CD14-positive monocyte (primary cell): ENCODE measurements at places on chromosomes 3 and 15.

DNA sequence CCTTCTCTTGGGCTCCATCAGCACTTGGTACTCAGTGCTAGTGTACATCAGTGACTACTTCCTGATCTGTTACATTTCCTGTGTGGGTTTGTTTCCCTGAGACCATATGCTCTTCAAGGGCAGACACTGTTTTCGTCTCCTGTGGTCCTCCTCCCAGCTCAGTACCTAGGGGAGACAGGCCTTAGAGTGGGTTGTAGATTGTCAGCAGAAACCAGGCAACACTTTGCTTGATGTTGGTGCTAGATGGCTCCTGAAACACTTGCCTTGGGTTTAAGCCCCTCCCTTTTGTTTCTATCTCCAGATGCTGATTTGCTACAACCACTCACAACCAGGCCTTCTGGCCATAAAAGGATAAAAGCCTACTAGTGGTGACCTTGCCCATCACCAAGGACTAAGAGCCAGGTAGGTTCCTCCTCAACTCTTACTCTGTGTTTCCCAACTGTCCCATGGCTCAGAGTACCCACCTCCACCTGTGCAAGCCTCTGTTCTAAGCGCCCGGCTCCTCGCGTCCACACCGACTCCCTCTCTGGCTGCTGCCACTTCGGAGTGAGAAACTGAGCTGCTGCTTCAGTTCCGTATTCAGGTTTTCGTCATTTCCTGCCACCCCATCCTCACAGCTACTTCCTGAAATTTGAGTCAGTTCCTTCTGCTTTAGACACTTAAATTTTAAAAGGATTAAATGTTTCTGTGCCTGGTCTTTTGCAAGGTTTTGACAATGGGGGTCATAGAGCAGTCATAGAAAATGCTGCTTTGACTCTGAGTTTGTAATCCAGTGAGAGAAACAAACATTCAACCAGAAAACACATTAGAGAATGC lies at the start of gene HCLS1:
Gene HCLS1 (minus strand): TSS at position 548 of the 816 bp plus-strand sequence. CDS start 2,556 bp downstream, outside the sequence.
- peak within 1 kb of the TSS; percentile 80 for H3K4me3 ChIP-seq
- peak within 1 kb of the TSS; percentile 94 for H3K27ac ChIP-seq
- peaks cover 68% of the 10 kb centered on the region for H3K36me3 ChIP-seq
- H3K27me3 ChIP-seq: no peaks in the 10 kb centered on the region
- H3K4me1 ChIP-seq: peaks cover 41% of the 10 kb centered on the region

DNA sequence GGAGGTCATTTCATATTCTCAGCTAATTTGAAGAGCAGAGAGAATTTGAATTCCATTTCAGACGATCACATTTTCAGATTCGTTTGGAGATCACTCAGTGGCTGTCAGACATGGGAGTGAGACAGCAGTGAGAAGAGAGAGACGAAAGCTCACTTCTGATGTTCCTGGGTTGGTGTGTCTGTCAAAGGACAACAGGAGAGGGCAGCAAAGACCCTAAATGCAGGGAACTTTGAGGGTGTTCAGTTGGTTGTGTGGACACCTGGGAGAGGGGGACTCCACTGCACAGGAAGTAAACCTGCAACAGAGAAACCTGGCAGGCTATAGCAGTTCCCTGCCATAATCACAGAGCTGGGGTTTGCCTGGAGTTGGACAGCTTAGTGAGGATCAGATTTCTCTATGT lies 675.1 kb downstream of the SQOR start:
- no peak overlapping the region for H3K4me3 ChIP-seq
- no peak for DNase-seq
- H3K27ac ChIP-seq: no peak overlapping the region
- no peaks in the 10 kb centered on the region for H3K36me3 ChIP-seq
- H3K4me1 ChIP-seq: no peaks in the 10 kb centered on the region
- H3K27me3 ChIP-seq: no peaks in the 10 kb centered on the region

- H3K36me3 ChIP-seq: no peaks in the 10 kb centered on the region
- no peak overlapping the region for H3K4me3 ChIP-seq
- peaks cover 42% of the 10 kb centered on the region for H3K4me1 ChIP-seq
- H3K27me3 ChIP-seq: no peaks in the 10 kb centered on the region
- no peak overlapping the region for H3K27ac ChIP-seq
Observed at GRCh38 chr3:43183456-43183855, 77.6 kb upstream of the POMGNT2 start.

DNA sequence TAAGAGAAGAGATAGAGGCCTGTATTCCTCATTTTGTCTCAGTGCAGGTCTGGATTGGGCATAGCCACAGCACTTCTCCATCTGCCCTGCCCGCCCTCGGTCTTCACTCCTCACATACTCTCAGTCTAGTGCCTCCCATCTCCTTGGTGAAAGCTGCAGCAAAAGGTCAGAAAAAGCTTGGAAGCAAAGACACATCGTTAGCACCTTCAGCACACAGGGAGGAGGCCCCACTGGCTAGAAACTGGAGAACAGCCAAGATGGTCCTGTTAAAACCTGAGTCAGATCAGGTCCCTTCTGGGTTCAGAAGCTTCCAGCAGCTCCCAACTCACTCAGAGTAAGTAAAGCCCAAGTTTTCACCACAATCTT lies 1.6 kb upstream of the KLF15 start:
- no peak overlapping the region for H3K27ac ChIP-seq
- no peak for DNase-seq
- peaks cover 24% of the 10 kb centered on the region for H3K4me1 ChIP-seq
- no peak overlapping the region for H3K4me3 ChIP-seq
- peaks cover 32% of the 10 kb centered on the region for H3K27me3 ChIP-seq
- H3K36me3 ChIP-seq: no peaks in the 10 kb centered on the region

DNA sequence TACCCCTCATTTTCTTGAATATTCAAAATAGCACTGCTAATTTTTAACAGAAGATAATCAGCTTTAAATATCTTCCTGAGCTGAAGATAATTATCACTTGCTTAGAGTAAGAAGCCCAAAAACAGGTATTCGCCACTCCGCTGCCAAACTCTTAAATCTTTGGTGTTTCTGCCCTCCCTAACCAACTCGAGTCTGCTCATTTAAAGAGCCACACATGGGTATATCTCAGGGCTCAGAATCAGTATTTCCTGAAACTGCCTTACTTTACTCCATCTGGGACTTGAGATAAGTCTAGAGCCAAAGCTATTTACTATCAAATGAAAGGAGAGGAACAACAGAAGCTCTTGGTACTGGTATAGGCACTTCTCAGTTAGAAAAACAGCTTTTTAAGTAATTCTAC lies 10.8 kb downstream of the PDCD10 start:
- DNase-seq: no peak
- H3K27me3 ChIP-seq: no peaks in the 10 kb centered on the region
- H3K36me3 ChIP-seq: peaks cover 50% of the 10 kb centered on the region
- H3K4me3 ChIP-seq: no peak overlapping the region
- H3K4me1 ChIP-seq: no peaks in the 10 kb centered on the region
- H3K27ac ChIP-seq: no peak overlapping the region

GRCh38 chr15:74901612-74902063 lies 5.0 kb downstream of the FAM219B start:
- peak overlapping the region; percentile 22 for H3K27ac ChIP-seq
- H3K4me3 ChIP-seq: no peak overlapping the region
- H3K36me3 ChIP-seq: peaks cover 75% of the 10 kb centered on the region
- peaks cover 28% of the 10 kb centered on the region for H3K4me1 ChIP-seq
- DNase-seq: peak; percentile 57
- no peaks in the 10 kb centered on the region for H3K27me3 ChIP-seq

- H3K27ac ChIP-seq: no peak overlapping the region
- H3K27me3 ChIP-seq: no peaks in the 10 kb centered on the region
- no peaks in the 10 kb centered on the region for H3K36me3 ChIP-seq
- no peak overlapping the region for H3K4me3 ChIP-seq
Observed at GRCh38 chr3:176757429-176757828, 439.9 kb downstream of the TBL1XR1 start.

GRCh38 chr3:156233876-156234275 lies 113.5 kb downstream of the KCNAB1 start:
- H3K4me3 ChIP-seq: no peak overlapping the region
- H3K27ac ChIP-seq: no peak overlapping the region
- no peaks in the 10 kb centered on the region for H3K4me1 ChIP-seq
- no peaks in the 10 kb centered on the region for H3K27me3 ChIP-seq
- DNase-seq: no peak

GRCh38 chr3:52238193-52238760 lies 681 bp downstream of the TWF2 start:
- H3K4me1 ChIP-seq: peaks cover 52% of the 10 kb centered on the region
- H3K36me3 ChIP-seq: peaks cover 27% of the 10 kb centered on the region
- DNase-seq: no peak
- peak overlapping the region; percentile 79 for H3K27ac ChIP-seq
- no peaks in the 10 kb centered on the region for H3K27me3 ChIP-seq

DNA sequence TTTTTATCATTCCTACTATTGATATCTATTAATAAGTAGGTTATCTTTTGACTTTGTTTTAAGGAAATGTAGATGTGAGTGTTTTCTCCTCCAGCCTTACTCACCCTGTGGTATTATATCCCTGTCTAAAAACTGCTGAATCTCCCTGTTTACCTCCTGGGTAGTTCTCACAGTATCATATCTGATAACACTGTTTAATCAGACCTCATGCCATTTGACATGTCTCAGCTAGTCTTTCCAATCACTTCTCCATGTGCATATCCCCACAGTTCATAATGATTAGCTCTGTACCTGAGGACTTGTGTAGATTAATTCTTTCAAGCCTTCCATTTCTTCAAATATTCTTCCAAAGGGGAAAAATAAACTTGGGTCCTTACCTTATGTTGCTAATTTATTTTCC lies 30.7 kb downstream of the DUOX2 start:
- H3K4me3 ChIP-seq: no peak overlapping the region
- no peak for DNase-seq
- no peaks in the 10 kb centered on the region for H3K4me1 ChIP-seq

- H3K27ac ChIP-seq: no peak overlapping the region
- no peaks in the 10 kb centered on the region for H3K36me3 ChIP-seq
- H3K27me3 ChIP-seq: no peaks in the 10 kb centered on the region
- no peaks in the 10 kb centered on the region for H3K4me1 ChIP-seq
- DNase-seq: no peak
- H3K4me3 ChIP-seq: no peak overlapping the region
Observed at GRCh38 chr15:27214961-27215360, 244.0 kb downstream of the GABRG3 start.
